Stimulated activated CD4-positive, alpha-beta T cell treated with anti-CD3 and anti-CD28 coated beads, Interleukin-15, amount 100 ng/mL, for 1 hour (primary cell): ENCODE measurements at places on chromosomes 3 and 15.
A peak's percentile ranks its signal among the peaks of the same experiment; 100 is the strongest.

DNA sequence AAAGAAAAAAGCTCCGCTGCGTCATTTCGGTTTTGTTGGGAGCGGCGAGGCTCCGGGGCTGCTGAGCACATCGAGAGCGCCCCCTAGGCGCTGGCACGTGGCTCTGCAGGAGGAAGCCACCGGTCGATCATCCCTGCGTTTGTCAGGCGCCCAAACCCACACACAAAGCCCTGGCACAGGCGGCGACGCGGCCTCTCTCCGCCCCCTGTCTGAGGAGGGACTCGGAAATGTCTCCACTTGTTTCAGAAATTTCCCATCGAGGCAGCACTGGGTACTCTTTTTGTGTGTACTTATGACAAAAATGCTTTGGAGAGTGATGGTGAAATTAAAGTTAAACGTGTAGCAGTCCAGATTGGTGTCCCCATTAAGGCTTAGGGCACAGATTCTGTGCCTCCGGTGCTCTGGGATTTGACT lies 407.3 kb upstream of the ONECUT1 start:
- peak; percentile 6 for DNase-seq

DNA sequence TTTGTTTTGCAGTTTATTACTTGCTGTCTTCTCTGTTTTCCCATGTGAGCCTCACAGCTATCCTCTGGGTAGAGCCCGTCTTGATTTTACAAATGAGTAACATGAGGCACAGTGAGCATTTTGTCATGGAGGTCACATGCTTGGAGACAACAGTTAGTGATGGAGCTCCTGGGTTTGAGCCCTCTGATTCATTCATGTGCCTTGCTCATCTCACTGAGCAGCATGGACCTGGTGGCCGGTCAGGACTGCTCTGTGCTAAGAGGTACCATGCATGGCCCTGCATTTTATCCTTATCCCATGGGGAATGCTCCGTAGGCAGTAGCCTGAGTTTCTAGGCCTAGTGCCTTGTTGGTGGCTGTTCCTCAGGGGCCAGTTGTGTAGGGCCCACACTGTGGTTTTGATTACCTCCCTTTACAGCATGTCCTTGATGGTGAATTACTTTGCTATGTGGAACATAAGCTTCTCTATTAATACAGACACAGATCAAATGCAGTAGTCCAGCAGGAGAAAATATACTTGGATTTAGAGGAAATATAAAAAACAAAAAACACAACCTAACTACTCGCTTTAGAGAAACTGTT lies 35.6 kb downstream of the MAP2K5 start:
- DNase-seq, result no peak

GRCh38 chr3:146503461-146504202 lies 34.3 kb upstream of the PLSCR2 start:
- no peak for DNase-seq

GRCh38 chr3:119314821-119315220 lies 20.6 kb downstream of the ARHGAP31 start:
- DNase-seq, result no peak

GRCh38 chr3:71530903-71531530 lies 52.5 kb downstream of the FOXP1 start:
- DNase-seq, result no peak

DNA sequence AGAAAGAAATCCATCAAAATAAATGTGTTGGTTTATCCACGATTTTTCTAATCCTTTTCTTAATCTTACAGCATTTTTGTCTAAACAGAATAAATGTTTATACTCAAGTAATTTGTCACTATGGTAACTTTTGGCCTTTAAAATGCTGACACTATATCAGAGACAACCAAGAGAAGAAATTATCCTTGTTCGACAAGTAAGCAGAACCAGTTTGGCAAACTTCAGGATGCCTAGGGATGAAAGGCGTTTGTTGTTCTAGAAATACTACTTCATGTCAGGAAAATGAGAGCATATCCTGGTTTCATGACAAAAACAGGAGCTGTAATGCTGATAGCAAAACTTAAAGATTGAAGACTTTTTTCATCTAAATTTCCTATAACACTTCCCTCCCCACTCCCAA lies 308.0 kb upstream of the ATP11B start:
- DNase-seq, result no peak

DNA sequence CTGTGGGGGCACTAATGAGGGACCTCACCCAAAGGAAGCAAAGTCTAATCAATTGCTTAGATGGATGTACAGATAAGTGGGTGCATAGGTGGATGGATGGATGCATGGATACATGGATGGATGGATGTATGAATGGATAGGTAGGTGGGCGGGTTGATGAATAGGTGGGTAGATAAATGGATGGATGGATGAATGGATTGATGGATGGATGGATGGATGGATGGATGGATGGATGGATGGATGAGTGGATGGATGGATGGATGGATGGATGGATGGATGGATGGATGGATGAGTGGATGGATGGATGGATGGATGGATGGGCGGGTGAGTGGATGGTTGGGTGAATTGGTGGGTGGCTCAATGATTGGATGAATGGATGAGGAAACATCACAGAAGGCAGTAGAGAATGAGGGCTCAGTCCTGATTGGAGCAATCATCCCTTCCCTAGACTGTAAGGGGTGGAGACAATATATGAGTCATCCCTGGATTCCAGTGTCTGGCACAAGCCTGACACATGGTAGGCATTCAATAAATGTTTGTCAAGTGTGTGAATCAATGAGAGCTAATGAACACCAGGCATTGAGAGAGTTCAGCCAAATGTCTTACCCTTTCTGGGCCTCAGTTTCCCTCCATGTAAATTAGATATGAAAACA lies 40.4 kb upstream of the PXYLP1 start:
- no peak for DNase-seq

DNA sequence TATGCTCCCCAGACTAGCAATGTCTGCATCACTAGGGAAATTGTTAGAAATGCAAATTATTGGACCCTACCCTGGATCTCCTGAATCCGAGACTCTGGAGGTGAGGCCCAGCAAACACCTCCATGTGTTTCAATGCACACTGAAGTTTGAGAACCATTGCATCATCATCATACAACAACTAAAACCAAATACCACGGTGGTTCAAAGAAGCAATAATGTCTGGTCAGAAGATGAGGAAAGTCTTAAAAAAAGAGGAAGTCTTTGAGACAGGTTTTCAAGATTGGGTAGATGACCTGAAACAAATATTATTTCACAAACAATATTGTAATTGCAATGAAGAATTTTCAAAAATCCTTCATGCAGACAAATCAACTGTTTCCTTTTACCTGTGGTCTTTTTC lies 60.3 kb upstream of the TRA2B start:
- no peak for DNase-seq

- DNase-seq, result no peak
Measured at GRCh38 chr15:58870451-58870850, 63.0 kb downstream of the SLTM start.

DNA sequence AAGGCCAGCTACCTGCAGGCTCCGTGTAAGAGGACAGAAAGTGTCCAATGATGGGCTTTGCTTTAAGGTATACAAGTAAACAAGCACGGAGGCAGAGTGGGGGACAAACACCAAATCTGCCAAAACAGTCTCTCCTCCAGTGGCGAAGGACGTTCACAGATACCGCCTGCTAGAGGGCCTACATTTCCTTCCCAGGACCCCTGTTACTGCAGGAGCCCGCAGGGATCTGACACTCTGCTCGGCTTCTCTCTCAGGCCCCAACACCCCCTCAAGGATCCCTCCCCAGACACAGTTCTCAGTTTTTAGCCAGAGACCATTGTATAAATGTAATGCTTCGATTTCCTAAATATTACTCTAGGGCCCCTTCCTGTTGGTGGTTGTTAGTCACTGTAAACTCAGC lies 46.0 kb upstream of the VGLL4 start:
- no peak for DNase-seq

GRCh38 chr3:127157171-127157828 lies 35.6 kb upstream of the PRR23E start:
- no peak for DNase-seq

DNA sequence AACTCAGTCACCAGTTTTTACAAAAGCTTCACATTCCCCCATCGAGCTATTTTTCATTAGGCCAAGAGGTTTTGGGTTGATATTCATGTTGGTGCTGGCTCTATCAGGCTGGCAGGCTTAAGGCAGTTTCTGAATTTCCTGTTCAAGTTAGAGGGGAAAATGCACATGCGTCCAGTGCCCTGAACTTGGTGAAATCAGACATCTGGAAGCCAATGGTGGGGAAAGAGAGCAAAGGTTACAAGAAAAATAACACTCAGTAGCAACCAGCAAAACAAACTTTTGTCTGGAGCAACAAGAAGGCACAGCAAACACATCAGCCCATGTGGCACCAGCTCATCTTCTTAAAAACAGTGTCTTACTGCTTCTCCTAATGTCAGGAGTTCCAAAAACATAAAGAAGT lies 155.6 kb upstream of the TSC22D2 start:
- DNase-seq, result no peak
